Activated T-helper 1 cell treated with anti-CD3 and anti-CD28 coated beads, Interleukin-2, amount 50 U/mL, for 16 hours (primary cell): ENCODE measurements at places on chromosomes 4 and X.

DNA sequence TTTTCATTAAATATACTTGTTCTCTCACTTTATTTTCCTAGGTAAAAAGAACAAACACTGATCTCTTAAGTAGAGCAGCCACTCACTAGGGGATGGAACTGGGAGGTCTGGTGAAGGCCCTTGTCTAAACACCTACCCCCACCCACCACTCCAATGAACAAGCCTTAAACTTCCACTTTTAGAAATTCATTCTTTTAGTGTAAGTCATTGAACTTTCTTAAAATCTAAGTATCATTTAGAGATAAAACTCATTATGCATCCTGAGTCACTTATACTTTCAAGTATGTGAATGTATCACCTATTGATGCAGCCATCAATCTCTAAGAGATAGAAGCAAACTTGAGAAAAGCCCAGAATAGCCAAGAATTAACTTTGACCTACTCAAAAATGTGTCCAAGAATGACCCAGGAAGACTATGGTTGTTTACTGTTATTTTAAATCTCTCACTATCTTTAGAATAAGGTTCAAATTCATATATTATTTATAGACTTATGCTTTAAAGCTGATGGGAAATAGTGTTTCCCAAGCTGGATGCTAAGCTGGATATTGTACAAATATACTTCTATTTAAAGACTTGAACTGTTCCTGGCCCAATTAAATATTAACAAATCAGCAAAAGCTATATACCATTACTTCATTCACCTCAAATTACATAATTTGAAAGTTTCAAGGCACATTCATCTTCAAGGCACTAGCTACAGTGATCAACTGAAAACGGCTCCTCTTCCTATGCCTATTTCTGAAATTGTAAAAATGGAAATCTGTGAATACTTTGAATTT, 49.5 kb downstream of the CAMK2D start:
- DNase-seq: no peak

DNA sequence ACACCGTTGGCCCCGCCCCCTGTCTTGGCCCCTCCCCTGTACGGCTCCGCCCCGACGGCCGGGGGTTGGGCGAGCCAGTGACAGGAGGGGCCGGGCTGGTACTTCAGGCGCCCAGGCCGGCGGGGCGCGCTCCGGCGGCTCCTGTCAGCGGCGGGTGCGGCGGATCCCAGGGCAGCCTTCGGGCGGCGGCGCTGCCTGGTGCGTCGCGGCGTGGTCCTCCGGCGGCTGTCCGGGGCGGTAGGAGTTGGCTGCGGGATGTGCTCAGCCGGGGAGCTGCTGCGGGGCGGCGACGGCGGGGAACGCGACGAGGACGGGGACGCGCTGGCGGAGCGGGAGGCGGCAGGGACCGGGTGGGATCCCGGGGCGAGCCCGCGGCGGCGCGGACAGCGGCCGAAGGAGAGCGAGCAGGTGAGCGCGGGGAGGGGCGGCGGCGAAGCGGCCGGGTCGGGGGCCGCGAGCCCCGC, at the start of gene FAM241A:
Gene FAM241A, plus strand, starts transcription at position 129 of the 464 bp plus-strand sequence. Its CDS starts 127 bp downstream, at position 256.
- peak; percentile 86 for DNase-seq

DNA sequence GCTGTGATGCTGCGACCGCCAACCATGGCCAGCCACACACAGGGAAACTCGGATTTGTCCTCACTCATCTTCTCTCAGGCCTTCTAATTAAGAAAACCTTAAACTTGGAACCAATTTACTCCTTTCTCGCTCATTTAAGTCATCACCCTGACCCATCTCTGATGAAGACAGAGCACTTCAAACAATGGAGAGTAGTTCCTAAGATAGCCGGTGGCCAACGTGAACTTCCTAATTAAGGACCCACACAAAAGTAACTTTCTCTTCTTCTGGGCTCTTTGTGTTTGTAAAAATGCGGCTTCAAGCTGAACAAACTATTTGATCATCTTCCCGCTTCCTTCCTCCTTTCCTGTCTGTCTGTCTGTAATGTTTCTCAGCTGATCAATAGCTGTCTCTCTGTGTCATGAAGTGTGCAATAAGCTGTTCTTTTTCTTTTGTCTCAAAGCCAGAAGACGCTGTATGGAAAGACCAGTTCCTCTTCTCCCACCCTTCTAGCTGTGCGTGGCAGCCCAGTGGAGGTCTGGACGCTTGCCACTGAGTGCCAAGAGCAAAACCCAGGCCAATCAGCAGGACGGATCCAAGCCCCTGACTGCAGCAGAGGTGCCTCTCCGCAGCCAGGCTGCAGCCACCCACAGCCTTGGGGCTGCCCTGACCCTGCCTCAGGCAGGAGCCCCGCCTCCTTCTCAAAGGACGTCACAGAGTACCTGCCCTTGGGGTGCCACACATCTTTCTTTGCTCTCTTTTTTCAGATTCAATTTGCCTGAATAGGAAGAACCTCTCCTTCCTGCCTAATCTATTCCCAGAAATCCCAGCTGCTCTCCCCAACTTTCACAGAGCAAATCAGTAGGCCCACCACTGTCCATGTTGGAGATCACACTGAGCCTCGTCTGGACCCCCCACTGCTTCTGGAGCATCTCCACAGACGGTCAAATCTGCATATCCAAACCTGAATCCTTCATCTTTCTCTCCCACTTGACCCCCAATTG, 59.3 kb downstream of the MAML3 start:
- DNase-seq: no peak

- DNase-seq: no peak
Measured at GRCh38 chr4:74315376-74315775, 7.1 kb downstream of the EPGN start.

DNA sequence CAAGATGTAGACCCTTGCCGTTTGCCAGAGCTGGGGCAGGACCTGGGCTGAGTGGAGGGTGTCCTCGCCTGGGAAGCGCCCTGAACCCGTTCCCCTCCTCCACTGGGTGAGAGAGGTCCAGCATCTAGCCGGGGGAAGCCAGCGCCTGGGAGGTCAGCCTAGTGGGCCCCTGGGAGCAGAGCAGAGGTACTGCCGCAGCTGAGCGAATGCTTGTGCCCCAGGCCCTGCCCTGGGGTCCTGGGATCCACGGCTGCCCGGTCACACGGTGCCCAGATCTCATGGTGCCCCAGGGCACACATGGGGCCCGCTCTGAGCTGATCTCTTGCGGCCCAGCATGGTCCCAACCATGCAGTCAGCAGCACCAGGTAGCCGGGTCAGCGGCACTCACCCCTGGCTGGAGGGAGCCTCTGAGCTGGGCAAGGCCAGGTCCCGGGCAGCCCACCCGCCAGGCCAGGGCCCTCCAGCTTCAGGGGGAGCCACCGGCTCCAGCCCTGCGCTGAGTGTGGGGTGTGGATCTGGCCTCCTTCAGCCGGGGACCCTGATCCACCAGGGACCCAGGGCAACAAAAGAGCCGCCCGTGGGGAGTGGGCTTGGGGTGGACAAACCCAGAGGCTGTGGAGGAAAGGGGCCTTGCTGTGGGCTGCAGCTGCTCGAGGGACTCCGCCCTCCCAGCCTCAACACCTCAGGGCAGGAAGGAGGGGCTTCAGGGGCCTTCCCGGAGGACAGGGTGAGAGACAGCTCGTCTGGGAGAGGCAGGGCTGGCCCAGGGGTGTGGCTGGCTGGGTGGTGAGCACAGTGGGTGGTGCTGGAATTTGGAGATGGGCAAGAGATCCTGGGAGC, 4.1 kb upstream of the CPLX1 start:
- DNase-seq: no peak

DNA sequence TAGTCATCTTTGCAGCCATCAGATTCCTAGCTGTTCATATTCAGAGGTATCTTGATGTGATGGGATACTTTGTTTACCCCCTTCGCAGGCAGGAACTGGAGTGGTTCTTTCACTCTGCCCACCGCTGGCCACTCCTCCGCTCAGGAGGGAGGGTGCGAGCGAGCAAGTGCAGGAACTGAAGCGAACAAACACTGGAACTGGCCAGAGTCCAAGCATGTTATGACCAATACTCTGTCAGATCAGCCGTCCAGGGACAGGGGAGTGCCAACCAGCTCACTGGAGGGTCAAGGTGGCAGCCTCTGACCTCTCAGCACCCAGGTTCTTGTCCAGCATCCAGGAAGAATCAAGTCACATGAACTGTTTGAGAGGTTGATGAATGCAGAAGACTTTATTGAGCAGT, 18.0 kb upstream of the MANBA start:
- no peak for DNase-seq
